ENCODE measurements at places on chromosomes 12 and 14. TPM values are rescaled to one million over a fixed set of nuclear protein-coding genes. Genes with fewer than 3 reads are reported as not detected.

Gene FAM181A
- 0.99 TPM for total RNA-seq

Gene AHNAK2
- total RNA-seq, result 222 TPM

Gene ELK3
- 20.2 TPM for total RNA-seq

Gene CLEC6A
- not detected for total RNA-seq

Gene OTX2
- not detected for total RNA-seq

Gene RPL41
- total RNA-seq, result 6,389 TPM

Gene DEGS2
- 3.4 TPM for total RNA-seq

Gene RNASE3
- not detected for total RNA-seq

Gene ITGA5
- 91.3 TPM for total RNA-seq

Gene RASSF8
- 7.6 TPM for total RNA-seq

Gene TTC7B
- total RNA-seq, result 14.7 TPM

Gene MBIP
- total RNA-seq, result 4.0 TPM

Gene DAO
- total RNA-seq, result not detected

Gene LGR5
- not detected for total RNA-seq

Gene NDRG2
- total RNA-seq, result 32.5 TPM

Measured in airway epithelial cell (primary cell).